ENCODE measurements at places on chromosomes 5 and 9.

- DNase-seq: no peak
Measured at GRCh38 chr5:173143567-173143966, 764 bp upstream of the BNIP1 start.

DNA sequence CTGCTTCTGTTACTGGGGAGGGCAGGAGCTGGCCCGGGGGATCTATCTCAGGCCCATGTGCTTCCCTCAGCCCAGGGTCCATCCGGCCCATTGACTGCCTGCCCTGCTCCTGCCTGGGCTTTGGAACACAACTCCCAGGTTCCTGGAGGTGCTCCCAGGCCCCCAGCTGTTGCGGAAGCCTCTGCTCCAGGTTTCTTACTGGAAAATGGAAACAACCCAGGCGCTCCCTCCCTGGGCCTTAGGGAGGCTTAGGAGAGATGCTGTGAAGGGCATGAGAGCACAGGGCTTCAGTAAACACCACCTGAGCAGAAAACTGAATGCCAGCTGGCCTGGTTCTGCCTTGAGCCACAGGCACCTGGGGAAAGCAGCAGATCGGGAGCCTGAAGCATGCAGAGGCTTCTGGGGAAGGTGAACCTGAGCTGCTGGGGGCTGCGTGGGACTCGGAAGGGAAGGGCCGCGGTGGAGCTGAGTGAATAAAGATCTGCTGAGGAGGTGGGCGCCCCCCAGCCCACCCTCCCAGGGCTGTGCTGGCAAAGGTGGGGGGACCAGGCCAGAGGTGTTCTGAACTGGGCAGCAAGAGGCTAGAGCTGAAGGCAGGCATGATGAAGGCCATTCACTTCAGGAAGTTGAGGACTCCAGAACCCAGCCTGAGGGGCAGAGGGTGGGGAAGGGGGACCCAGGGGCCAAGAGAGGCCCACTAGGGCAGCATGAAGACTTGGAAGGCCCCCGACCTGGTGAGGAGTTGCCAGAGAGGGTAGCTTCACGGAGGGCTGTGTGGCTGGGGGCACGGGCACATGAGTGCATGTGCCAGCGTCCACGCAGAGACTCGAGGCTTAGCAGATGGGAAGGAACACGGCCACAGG lies 64.8 kb downstream of the SHB start:
- DNase-seq: no peak

- DNase-seq: no peak
Measured at GRCh38 chr9:91191411-91192380, 170.0 kb downstream of the AUH start.

DNA sequence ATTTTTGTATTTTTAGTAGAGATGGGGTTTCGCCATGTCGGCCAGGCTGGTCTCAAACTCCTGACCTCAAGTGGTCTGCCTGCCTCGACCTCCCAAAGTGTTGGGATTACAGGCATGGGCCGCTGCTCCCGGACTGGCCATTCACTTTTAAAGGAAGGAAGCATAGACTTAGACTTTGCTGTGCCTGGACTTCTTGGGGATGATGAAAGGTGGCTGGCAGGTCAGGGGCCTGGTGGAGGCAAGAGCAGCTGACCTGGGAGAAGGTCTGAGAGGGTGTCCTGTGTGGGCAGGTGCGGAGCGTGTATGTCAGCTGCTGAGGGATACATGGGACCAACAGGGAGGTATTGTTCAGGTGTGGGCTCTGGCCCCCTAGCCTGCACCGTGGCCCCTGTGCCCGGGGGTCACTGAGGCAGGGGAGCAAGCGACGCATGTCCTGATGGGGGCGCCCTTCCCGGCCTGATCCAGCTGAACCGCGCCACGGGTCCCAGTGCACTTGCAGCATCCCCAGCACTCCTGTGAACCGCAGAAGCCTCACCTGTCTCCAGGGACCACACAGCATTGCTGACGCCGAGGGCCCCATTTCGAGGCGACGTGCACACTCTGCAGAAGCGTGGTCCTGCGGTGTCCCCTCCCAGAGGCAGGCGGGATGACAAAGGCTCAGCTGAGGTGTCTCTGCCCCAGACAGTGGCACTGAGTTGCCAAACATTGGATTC lies 23.1 kb downstream of the NDUFS6 start:
- no peak for DNase-seq

GRCh38 chr9:93156475-93157008 lies 22.5 kb upstream of the NINJ1 start:
- no peak for DNase-seq

GRCh38 chr5:177601126-177601525 lies 1.2 kb downstream of the B4GALT7 start:
- no peak for DNase-seq

GRCh38 chr5:64180661-64181343 lies 15.2 kb downstream of the RNF180 start:
- no peak for DNase-seq

DNA sequence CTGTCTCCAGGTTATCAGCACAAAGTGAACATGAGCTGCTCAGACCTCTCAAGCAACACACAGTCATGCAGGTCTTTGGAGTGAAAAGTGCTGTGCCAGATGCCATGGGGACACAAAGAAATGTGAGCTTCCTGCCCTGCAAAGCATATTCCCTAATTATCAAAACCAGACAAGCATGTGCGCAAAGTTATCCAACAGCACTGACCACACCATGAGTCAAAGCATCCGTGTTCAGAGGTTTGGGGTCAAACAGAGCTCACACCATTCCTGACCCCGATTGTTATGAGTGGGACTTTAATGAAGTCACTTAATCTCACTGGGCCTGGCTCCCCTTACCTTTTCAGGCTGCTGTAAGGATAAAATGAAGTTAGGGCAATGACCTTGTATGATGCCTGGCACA lies 138.5 kb downstream of the SLIT3 start:
- DNase-seq: no peak

GRCh38 chr5:170632985-170633234 lies 129.1 kb downstream of the KCNIP1 start:
- DNase-seq: peak; percentile 1

DNA sequence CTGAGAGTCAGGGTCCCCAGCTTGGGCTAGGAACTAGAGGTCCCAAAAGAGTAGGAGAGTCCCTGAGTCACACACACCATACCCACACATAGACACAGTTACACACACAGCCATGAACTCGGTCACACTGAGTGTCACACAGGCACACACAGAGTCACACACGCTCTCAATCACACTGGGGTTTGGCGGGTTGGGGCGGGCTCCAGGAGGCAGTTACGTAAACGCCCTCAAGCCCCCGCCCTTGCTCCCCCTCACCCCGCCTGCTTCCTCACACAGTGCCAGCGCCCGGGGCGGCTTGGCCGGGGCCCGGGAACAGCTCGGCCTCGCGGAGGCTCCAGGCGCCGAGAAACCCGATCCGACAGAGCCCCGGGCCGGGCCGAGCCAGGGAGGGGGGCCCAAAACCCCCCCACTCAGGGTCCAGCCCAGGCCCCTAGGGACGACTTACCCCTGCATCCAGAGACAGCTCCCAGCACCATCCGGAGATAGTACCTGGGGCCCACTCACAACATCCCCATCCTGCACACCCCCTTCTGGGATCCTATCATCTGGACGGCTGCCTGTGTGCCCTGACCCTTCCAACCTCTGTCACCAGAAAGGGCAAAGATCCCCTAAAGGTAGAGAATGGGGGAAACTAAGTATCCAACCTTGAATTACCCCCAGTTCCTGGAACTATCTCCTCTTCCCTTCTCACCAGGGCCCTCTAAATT lies 3.5 kb upstream of the CNTFR start:
- DNase-seq: no peak

GRCh38 chr9:134299883-134300282 lies 26.4 kb upstream of the RXRA start:
- DNase-seq: no peak

DNA sequence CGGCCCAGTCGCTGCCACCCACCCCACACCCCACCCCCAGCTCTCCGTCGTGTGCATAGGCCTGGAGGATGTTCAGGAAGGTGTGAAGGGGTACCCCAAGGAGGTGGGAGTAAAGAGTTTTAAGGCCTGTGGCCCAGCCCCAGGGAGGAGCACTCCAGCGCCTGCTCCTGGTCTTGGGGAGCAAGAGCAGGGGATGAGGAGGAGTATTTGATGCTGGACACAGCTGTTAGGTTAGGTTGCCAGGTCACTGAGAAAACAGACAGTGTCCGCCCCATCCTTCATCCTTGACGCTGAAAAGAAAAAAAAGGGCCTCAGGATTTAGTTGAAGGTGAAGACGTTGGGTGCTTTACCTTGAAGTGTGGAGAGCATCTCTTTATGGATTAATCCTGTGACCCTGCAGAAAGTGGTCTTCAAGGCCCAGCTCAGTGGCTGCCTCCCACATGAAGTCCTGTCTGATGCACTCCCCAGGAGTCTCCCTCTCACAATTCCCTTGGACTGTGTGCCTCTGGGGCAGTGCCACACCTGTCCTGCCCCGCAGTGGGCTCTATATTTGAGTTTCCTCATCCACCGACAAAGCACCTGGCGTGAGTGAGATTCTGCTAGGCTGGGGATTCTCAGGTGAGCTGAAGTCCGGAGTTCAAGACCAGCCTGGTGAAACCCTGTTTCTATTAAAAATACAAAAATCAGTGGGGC lies 101.8 kb downstream of the SPRY4 start:
- DNase-seq: no peak

- no peak for DNase-seq
Measured at GRCh38 chr5:53087621-53088121, 21.9 kb downstream of the MOCS2 start.

- no peak for DNase-seq
Measured at GRCh38 chr5:174337276-174338184, 292.0 kb downstream of the NSG2 start.

- DNase-seq: no peak
Measured at GRCh38 chr9:98256756-98257155, 1.3 kb upstream of the TBC1D2 start.

- no peak for DNase-seq
Measured at GRCh38 chr5:42656651-42657015, 100.0 kb upstream of the CCDC152 start.

GRCh38 chr5:79229357-79230174 lies 6.4 kb upstream of the JMY start:
- no peak for DNase-seq

DNA sequence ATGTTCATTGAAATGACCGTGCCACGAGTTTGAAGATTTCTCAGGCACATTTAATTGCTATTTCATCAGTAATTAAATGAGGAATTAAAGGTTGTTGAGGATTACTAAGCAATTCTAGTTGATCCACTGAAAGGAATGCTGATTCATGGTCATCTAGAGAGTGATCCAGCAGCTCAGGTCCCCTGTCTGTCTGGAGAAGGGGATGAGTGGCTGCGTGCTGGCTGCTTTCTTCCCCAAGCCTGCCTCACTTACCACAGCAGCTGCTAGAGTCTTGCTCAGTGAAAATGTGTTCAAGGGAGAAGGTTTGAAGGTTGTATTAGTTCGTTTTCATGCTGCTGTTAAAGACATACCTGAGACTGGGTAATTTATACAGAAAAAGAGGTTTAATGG lies 7.8 kb upstream of the TGFBI start:
- DNase-seq: no peak

DNA sequence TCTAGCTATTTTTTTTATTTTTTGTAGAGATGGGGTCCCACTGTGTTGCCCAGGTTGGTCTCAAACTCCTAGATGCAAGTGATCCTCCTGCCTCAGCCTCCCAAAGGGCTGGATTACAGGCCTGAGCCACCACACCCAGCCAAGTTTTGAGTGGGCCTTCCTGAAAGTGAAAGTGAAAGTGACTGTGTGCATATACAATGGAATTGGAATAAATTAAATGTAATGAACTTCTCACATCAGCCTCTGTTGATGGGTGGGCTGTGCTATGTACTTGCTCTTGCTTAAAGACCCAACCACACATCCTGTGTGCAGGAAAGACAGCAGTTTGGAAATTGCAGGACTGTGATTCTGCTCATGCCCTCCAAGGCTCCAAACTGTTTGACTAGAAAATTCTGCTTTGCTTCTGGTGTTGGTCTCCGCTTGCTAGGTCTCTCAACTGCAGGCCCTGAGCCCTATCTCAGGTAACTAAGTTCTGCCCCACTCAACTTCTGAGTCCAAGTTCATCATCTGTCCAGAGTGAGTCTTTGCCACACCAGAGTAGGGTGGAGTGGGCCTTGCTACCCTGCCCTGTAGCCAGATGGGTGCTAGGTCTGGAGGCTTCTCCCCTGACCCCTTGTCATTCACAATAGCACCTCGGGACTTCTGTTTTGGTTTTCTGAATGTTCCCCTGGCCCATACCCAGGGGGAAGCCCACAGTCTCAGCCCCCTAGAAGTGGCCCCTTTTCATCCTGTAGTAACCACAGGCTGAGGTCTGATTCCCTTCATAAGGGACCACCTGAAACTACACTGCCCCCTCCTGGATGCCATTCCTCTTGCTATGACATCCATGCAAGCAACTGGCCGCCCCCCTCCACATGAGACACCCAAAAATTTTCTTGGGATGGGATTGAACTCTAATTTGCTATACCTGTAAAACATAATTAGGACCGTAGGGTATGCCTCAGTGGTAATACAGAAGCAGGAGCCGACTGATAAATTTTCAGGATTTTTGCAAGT lies 36.5 kb upstream of the RAD23B start:
- DNase-seq: no peak

GRCh38 chr9:128575916-128576315 lies 23.5 kb downstream of the SPTAN1 start:
- no peak for DNase-seq

DNA sequence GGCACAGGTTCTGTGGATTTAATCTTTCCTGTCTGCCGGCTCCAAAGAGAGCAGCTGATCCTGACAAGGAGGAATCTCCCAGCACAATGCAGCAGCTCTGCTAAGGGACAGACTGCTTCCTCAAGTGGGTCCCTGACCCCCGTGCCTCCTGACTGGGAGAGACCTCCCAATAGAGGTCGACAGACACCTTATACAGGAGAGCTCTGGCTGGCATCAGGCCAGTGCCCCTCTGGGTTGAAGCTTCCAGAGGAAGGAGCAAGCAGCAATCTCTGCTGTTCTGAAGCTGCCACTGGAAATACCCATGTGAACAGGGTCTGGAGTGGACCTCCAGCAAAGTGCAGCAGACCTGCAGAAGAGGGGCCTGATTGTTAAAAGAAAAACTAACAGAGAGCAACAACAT lies 630.2 kb upstream of the FTMT start:
- DNase-seq: no peak

GRCh38 chr5:66889524-66889923 lies 293.3 kb downstream of the MAST4 start:
- no peak for DNase-seq

- no peak for DNase-seq
Measured at GRCh38 chr9:99220011-99220410, 1.7 kb downstream of the ALG2 start.

GRCh38 chr5:14172149-14172795 lies 29.1 kb downstream of the TRIO start:
- no peak for DNase-seq

GRCh38 chr5:166677891-166678290 lies 1613.6 kb upstream of the WWC1 start:
- no peak for DNase-seq

GRCh38 chr9:5549658-5550650 lies 39.6 kb downstream of the PDCD1LG2 start:
- no peak for DNase-seq

DNA sequence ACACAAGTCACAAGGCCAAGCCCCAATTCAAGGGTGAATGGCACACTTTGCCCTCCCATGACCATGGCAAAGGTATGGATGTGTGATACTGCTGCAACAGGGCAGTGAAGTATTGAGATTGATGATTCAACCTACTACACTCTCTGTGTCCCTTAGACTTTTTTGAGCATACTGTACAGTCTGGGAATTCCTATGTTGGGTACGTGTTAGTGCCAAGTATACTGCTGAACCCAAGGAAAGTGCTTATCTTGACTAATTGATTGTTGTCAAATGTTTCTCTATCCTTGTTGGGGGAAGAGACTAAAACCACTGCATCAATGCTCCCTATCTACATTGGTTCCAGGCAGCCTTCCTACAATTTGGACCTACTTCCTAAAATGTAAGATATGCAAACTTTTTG lies 93.7 kb downstream of the NDFIP1 start:
- no peak for DNase-seq

GRCh38 chr5:174581479-174581878 lies 142.9 kb upstream of the MSX2 start:
- DNase-seq: no peak
